Stimulated activated CD8-positive, alpha-beta memory T cell treated with anti-CD3 and anti-CD28 coated beads, Interleukin-12 subunit alpha, Interleukin-12 subunit beta, amount 100 ng/mL, for 4 hours (primary cell): ENCODE measurements at places on chromosomes 3 and 15.

DNA sequence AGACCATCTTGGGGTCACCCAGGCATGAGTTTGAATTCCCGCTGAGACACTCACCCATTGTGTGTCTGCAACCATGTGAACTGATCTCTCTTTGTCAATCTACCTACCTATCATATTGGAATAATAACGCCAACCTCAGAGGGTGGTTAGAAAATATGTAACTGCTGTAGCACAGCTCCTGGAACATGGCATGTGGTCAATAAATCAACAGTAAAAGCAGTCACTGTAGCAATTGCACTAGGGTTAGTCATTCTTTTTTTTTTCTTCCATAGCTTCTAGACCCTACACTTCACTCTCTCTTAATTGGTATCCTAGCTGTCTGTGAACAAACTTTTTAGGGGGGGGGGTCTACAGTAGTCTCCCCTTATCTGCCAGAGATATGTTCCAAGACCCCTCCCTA, 64.2 kb upstream of the SLCO2A1 start:
- DNase-seq, result no peak

GRCh38 chr3:176765382-176765900, 431.8 kb downstream of the TBL1XR1 start:
- DNase-seq, result no peak

DNA sequence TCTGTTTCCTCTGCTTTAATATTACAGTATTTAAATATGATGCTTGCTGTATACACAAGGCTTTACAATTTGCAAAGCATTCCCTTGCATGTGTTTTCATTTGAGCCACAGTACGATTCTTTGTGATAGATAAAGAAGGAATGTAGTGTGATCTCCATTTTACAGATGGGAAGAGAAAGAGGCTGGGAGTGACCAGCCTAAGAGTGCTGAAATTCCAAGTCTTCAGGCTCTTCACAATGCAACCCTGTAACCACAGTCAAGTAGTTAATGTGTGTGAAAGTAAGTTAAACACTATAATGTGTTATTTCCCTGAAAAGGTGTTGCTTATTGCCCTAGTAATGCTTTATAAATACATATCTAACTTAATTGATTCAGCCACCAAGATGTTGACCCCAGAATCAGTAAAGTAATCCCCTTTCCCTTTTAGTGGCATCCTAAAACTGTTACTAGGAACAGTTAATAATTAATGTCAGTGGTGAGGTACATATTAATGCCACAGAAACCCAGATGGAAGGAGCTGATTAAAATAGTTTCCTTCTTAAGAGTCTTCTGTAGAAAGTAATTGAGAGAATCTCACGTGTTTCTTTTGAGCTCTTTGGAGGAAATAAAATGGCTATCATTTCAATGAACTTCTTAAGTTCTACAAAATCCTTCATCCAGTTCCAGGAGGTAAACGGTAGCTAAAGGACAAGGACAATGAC, 110.4 kb downstream of the IL12A start:
- no peak for DNase-seq

DNA sequence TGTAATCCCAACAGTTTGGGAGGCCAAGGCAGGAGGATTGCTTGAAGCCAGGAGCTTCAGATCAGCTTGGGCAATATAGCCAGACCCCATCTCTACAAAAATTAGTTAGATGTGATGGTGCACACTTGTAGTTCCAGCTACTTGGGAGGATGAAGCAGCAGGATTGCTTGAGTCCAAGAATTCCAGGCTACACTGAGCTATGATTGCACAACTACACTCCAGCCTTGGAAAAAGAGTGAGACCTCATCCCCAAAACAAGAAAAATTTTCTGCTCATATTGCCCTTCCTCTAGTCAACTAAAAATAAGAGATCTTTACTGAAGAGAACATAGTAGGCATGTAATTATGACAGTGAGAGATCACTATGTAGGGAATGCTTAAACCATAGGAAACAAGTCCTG, 60.9 kb upstream of the SPATA12 start:
- DNase-seq, result no peak

DNA sequence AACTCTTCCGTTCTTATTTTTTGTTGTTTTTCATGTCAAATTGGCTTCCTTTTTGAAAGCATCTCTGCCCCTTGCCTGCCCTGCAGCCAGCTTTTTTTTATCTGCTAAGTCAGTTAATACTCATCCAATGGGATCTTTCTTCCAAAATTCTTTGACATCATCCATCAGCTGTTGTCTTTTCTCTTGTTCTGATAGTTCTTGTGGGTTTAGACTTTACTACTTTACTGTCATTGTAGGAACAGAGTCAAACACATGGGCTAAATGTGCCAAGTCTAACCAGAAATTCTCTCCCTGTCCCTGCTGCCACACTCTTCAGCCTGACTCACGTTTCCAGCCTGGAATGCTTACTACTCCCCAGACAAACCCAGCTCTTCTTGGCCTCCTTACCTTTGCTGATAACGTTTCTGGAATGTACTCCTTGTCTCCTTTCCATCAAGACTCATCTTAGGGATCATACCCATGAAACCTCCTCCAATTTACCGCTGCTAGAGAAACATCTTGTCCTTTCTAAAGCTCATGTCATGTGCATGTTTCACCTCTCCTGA, 10.7 kb upstream of the VPS8 start:
- no peak for DNase-seq

DNA sequence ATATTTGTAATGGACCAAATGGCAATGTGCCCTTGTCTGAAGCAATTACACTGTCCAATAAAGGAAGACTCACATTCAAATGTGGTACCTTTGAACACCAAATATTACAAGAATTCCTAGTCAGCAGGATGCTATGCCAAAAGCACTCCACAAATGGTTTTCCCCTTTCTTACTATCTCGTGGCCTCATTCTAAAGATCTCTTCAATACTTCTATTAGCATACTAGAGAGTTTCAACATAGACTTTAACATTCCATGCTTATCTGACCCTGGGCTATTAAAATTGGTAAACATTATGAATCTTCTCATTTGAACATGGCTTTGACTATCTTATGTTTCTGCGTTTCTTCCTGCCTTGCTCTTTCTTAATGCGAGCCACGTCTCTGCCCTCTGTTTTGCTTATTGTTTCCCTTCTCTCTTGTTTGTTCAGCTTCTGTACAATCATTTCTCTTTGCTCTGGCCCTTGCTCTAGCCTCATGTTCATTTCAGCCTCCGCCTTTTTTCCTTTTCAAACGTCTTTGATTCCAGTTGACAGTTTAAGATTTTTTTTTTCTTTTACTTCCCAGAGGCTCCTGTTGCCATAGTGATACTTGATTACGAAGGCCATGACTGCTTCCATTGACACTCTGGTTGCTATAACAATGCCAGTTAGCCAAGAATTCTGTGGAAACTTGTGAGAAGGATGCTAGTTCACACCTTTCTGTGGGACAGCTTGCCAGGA, 49.5 kb upstream of the SLC9A9 start:
- no peak for DNase-seq

DNA sequence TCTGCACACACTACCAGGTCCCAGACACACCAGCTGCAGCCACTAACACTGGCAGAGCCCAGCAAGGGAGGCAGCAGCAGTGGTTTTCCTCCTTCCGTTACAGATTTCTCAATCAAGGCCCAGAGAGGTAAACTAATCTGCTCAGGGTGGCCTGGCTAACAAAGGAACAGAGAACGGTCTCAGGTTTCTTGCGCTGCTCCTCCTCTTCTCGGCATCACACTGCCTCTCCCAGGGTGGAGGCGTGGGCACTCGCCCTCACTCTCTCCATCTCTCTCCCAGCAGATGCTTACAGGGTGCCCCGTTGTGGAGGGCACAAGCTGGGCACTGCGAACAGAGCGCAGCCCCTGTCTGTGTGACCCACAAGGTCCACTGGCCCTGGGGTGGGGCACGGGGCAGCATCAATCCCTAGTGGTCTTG, 228.7 kb downstream of the VPS13C start:
- no peak for DNase-seq

- DNase-seq, result no peak
Observed at GRCh38 chr15:24076090-24076784, 389.1 kb upstream of the NDN start.

DNA sequence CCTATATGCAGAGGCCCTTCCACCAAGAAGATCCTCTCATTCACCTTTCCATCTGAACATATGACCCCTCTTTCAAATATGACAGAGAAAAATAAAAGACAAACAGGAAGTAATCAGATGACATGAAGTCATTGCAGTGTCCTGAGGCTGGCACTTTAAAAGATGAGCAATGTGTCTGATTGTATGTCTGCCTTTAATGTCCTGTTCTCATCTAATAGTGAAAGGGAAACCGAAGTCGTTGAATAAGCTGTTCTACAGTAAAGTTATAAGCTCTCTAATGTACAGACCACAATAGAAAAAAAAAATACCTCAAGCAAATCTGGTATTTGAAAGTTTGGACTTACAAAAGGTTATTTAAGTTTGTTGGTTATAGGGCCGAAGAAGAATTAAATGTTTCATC, 243.0 kb downstream of the CLSTN2 start:
- DNase-seq, result no peak

GRCh38 chr3:183159333-183159732, 3.2 kb downstream of the LAMP3 start:
- DNase-seq, result no peak

DNA sequence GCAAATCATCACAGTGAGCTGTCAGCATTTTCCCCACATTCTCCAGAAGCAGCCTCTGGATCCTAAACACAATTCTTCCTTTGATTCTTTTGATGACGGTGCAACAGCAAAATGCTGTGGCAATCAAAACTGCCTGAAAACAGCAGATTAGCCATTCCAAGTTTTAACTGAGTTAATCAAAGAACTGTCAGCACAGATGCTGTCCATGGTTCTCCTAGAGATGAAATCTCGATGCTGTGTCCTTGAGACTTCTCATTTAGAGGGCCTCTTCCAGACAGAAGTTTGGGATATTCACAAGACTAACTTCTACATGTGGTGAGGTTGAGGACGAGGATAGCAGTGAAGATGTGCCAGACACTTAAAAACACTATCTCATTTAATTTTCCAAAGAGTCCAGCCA, 50.4 kb upstream of the GYG1 start:
- DNase-seq, result no peak

- no peak for DNase-seq
Observed at GRCh38 chr15:95459273-95459672, 871.2 kb upstream of the NR2F2 start.

- no peak for DNase-seq
Observed at GRCh38 chr3:463252-464192, 267.0 kb downstream of the CHL1 start.

GRCh38 chr3:155815030-155815545, 9.0 kb upstream of the C3orf33 start:
- no peak for DNase-seq

DNA sequence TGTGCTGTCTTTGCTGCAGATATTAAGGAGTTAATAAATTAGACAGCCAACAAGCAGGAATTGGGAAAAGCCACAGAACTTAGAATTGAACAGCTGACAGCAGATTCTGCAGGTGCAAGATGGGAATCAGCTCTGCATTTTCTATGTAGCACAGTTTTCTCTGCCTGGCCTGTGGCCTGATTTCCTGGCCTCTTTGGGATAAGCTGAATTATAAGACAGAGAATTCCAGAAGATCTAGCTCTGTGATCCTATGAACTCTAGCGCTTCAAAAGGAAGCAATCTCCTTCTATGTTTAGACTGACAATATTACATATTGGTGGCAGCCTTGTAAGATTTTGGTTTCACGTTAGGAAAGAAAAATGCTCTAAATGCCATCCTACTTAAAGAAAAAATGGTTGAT, 24.0 kb upstream of the SOX2 start:
- DNase-seq, result no peak

GRCh38 chr15:31212326-31213080, 111.0 kb upstream of the TRPM1 start:
- DNase-seq, result no peak

- no peak for DNase-seq
Observed at GRCh38 chr3:10771486-10772270, 44.4 kb upstream of the SLC6A11 start.

GRCh38 chr15:25985165-25985564, 122.0 kb upstream of the ATP10A start:
- no peak for DNase-seq

- no peak for DNase-seq
Observed at GRCh38 chr3:50320853-50321335, 1.7 kb downstream of the HYAL2 start.

DNA sequence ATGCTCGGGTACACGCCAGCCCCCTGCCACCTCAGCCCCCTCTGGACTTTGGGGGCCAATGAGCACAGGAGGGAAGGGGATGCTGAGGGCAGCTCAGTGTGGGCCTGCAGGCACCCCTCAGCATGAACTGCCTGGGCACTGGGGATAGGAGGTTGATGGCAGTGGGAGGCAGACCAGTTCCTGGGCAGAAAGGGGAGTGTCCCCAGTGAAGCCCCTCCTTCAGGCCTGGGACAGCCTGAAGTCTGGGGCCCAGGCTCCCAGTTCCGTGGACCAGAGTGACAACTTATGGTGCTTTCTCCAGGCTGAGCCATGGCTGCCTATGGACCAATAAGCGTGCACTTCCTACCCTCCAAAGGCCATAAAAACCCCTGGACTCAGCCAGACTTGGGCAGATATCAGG, 63.3 kb upstream of the IMPG2 start:
- DNase-seq, result no peak

DNA sequence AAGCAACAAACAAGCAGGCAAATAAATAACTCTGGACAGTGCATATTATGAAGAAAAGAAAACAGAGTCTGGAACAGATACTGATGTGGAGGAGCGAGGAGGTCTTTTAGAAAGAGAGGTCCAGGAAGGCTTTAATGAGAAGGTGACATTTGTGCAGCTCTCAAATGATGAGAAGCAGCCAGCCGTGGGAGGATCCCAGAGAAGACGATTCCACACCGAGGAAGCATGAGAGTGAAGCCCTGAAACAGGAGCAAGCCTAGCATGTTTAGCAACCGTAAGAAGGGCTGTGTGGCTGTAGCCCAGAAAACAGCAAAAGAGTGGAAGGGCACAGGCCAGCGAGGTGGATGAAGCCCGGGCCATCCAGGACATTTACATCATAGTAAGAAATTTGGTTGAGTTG, 93.1 kb downstream of the RAD18 start:
- DNase-seq, result no peak

GRCh38 chr3:125512135-125512920, 7.7 kb downstream of the SNX4 start:
- no peak for DNase-seq

DNA sequence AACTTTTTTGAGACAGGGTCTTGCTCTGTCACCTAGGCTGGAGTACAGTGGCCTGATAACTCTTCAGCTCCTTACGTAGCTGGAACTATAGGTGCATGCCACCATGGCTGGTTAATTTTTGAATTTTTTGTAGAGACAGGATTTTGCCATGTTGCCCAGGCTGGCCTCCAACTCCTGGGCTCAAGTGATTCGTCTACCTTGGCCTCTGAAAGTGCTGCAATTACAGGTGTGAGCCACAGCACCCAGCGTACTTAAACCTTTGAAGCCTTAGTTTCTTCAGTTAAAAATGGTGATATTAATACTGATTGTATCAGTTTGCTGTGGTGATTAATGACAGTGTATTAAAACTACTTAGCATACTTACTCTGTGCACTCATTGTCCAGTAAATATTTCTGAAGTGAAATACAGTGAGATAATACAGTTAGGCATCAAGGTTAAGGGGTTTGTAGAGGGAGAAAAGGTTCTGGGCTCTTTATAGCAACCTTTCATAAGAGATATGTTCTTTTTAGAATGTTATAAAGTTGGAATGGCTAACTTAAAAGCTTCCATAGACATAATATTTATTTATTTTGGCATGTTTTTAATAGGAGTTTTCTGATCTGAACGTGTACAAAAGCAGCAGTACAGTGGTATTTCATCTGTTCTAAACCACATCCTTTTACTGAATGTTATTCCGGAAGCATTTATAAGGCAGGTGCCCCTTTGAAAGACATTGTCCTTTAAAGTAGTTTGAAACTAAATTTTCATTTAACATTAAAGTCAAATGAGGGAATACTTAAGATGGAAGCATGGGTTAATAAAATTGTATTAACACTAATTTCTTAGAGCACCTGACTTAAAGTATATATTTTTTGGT, 23.6 kb downstream of the NCK1 start:
- no peak for DNase-seq
